Fibroblast of pulmonary artery (primary cell): ENCODE measurements at places on chromosomes 5 and 9.

- DNase-seq, result no peak
Measured at GRCh38 chr9:5278486-5278885, 26.0 kb downstream of the RLN2 start.

- DNase-seq, result peak; percentile 69
Measured at GRCh38 chr9:34253460-34253837, 74.6 kb downstream of the UBAP1 start.

DNA sequence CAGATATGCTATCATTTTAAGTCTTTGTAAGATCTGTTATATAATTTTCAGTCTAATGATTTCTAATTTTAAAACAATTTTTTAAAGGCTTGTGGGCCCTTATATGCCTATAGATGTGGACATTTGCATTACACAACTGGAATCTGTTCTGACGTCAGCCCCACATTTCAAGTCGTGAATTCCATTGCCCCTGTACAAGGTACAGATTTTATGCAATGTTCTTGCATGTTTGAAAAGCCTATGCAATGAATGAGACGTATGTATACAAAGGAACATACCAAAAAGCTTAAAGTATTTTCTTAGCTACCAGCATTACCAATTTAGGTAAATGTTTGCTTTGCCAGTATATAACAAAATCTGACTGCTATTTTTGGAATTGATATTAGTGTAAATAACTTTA lies 77.2 kb downstream of the ITGA1 start:
- DNase-seq, result peak; percentile 78

GRCh38 chr5:82670692-82671091 lies 392.5 kb upstream of the RPS23 start:
- no peak for DNase-seq

DNA sequence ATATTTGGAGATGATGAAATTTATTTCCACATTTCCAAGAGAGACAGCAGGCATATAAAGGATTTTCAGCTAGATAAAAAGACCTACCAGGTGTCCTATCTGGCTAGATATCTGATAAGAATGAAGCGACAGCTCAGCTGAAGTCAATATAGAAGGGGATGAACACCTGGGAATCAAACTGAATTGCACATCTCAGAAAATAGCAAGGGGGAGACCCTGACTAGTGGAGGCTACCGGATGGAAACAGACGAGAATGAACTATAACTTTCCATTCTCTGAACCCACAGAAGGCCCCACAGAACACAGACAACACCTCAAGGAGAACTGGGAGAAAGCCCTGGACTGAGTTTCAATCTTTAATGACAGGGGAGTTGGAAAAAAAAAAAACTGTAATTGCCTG lies 51.1 kb downstream of the CPLANE1 start:
- DNase-seq, result no peak

DNA sequence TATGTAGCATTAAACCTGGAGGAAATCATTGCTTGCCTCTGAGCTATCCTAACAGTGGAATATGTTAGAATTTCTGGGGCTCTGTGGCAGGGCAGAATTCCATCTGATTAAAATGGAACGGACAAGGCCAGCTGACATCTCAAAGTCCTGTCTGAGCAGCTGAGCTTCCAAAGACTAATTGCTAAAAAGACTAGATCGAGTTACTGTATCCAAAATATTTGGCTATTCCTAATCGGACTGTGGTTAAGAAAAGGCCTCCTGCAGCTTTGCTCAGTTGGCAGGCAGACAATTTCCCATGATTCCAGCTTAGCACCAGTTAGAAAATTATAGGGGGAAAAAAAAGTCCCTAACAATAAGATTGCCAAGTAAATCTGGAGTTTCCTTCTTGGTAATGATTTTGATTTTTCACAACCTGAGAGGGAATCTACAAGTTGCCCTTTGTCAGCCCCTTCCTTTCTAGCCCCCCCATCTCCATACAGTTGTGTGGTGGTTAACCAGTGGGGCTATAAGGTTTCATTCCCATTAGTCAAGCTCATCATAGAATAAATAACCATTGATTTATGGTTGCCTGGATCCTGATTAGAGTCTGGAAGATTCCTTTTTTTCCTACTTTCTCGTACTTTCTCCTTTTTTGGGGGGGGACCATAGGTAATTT lies 26.4 kb downstream of the PTGR1 start:
- DNase-seq, result peak; percentile 84

DNA sequence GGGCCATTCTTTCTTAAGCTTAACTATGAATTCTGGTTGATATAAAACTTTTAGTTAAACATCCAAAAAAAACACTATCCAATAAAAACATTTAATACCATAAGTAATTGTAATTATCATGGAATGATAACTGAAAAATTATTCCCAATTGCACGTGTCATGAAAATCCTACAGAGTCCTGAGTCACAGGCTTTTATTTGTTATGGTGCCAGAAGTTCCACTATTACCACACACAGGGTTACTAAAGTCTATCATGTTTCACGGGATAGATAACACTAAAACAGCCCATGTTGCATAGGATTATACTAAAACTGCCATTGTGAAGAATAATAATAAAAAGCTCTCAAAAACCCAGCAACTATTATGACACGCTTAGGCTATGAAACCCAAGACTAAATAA lies 1381.8 kb downstream of the EFNA5 start:
- DNase-seq, result peak; percentile 13

GRCh38 chr9:112069318-112070169 lies 105.6 kb downstream of the SUSD1 start:
- DNase-seq, result no peak

GRCh38 chr5:55218967-55219366 lies 8.1 kb downstream of the MCIDAS start:
- no peak for DNase-seq

GRCh38 chr5:123119334-123119986 lies 30.4 kb downstream of the PRDM6 start:
- DNase-seq, result peak; percentile 61

- DNase-seq, result no peak
Measured at GRCh38 chr5:136559651-136560050, 194.3 kb upstream of the TRPC7 start.

DNA sequence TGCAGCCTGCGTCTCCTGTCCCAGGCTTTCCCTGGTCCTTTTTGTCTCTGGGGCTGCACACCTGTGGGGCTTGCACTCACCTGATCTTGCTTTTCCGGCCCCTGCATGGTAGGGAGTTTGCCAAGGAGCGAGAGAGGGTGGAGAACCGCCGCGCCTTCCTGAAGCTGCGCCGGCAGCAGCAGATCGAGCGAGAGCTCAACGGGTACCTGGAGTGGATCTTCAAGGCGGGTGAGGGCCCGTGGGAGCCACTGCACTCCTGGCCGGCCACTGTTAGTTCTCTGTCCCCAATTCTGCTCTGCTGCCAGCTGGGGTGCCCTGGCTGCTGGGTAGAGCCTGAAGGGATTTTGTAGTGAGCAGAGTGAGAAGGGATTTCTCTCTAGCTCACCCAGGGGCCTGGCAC lies 78.0 kb downstream of the CACNA1B start:
- DNase-seq, result no peak
